ENCODE measurements at places on chromosomes 3 and 15. TPM values are rescaled to one million over a fixed set of nuclear protein-coding genes. Genes with fewer than 3 reads are reported as not detected.

DNA sequence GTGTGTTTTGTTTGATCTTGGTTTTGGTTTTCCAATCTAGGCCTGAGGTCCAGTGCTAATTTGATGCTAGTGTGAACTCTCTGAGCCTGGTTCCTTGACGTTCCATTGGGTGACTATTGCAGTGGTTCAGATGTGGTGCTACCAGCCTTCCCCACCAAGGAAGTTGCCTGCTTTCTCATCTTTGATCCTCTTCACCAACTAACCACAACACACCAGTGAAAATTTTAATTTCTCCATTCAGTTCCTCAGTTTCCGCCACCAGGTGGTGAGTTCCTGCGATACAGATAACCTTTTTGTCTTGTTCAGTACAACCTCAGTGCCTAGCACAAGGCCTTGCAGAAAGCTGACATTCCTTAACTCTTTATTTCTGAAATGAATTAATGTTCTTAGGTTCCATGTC lies 337.4 kb upstream of the TPRG1 start:
- peak; percentile 44 for DNase-seq

GRCh38 chr3:194941360-194941955 lies 255.8 kb downstream of the FAM43A start:
- DNase-seq: no peak

DNA sequence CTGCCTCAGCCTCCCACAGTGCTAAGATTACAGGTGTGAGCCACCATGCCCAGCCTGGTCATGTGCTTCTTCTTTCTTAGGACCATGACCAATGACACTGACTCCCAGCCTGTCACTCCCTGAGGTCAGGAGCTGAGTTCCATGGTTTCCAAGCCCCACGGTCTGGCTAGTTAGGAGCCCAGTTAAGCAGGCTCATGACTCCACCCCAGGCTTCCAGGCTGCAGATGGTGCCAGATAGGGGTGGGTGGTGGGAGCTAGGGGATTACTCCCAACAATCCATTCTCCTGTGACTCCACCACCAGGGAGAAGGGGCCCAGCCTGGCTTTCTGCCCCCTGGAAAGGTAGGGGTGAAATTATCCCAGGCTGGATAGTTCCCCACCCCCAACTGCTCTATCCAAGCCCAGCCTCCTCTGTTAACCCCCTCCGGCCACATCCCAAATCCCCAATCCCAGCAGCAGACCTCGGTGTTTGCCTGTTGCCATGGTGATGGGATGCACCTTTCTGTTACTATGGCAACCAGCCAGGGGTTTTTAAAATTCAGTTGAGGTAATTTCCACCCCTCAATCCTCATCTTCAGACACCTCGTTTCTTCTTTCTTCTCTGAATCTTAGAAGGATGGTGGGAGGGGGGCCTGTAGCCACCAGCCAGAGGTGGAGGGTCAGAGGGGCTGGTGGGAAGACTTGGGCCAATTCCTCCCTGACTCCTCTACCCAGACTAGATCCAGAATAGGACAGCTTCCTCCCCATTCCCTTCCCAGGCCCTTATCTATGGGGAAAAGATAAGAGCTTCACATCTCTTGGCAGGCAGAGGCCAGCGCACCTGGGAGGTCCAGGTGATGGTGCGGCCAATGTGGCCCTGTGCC lies 22.5 kb upstream of the SEMA3F start:
- DNase-seq: peak; percentile 80

- peak; percentile 45 for DNase-seq
These were observed 25.1 kb downstream of the ETV5 start for GRCh38 chr3:186083746-186084145.

DNA sequence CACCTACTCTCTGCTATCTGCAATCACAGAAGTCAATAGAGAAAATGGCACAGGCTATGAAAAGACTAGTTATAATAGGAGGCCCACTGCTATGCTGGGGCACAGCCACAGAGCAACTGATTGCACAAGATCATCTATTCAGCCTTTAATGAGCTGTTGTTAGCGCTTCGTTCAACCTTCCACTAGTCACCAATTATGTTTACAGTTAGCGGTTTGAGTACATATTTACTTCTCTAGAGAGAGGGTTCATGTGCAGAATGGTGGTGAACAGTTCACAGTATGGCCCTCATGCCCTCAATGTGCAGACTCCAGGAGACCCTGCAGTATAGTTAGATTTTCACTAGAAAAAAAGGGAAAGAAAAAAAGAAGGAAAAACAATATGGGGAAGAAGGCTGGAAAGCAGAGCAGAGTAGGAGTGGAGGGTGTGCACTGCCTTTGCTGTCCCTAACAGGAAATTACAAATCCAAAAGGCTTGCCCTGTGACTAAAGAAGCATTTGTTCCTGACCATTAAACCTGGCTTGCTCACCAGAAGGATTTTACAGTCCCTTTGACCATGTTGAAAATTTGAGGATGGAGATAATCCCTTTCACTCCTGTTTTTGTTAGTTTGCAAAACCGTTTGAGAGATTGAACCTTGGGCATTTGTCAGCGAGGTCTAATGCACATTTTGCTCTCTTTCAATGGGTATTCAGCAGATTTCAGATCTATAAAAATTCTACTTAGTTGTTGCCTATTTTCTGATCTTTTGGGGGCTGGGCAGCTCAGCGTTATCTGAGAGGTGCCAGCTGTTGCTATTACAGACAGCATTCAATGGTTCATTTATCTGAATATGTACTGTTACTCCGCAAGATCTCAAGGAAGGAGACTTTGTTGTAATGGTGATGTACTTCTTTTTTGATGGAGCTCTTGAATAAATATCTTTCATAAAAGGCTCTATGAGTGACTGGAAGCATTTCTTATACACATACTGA lies 296.1 kb downstream of the LSAMP start:
- no peak for DNase-seq

GRCh38 chr3:65939801-65940246 lies 98.9 kb downstream of the MAGI1 start:
- no peak for DNase-seq

GRCh38 chr15:25862472-25863110 lies 536 bp downstream of the ATP10A start:
- peak; percentile 57 for DNase-seq

The MYEF2 gene
- total RNA-seq: 60.7 TPM

DNA sequence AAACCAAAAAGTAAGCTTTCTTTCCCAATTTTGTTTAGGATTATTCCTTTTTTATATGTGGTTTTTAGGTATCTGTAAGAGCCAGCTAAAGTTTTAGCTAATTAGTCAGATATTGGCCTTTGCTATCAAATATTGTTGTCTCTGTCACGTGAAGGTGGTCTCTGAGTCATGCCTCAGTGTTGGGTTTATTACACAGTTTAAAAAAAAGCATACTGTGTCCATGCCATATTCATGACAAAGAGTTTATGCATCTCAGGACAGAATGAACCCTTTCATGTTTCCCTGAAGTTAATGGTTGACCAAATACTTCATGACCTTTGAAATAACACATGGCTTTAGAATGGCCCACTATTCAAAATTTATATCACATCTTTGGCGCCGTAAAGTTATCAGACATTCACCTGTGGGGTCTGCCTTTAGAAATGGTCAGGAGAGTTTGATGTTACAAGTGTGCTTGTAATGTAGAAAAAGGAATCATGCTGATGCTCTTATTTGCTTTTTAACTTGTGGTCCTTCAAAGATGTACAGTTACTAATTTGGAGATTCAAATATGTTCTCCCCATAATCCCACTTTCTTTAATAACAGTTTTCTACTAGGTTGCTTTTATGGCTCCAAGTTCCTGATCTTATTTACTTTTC lies 101.5 kb downstream of the MYRIP start:
- DNase-seq: no peak

The EIF2A gene
- 153 TPM for total RNA-seq

GRCh38 chr3:15051531-15051930 lies 13.6 kb downstream of the MRPS25 start:
- peak; percentile 86 for DNase-seq

DNA sequence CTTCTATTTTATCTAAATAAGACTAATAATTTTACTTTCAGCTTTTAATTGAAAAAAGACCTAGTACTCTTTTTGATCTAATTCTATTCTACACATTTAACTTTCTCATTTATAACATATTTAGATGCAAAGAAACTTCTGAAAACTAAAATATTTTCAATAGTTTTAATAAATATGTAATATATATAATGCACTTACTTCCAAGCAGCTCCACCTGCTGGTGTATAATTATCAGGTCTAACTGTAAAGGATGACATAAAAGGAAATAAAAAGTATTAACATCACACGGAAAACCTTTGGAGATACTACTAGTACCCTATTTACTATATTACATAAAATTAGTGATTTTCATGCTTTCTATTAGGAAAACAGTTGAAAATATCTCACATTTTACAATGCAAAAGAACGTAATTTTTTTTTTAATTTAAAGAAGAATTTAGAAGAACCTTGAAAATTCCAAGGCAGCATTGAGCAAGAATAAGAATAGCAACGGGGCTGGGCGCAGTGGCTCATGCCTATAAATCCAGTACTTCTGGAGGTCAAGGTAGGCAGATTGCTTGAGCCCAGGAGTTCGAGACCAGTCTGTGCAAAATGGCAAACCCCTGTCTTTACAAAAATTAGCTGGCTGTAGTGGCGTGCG lies 10.2 kb downstream of the PLSCR5 start:
- DNase-seq: peak; percentile 24

DNA sequence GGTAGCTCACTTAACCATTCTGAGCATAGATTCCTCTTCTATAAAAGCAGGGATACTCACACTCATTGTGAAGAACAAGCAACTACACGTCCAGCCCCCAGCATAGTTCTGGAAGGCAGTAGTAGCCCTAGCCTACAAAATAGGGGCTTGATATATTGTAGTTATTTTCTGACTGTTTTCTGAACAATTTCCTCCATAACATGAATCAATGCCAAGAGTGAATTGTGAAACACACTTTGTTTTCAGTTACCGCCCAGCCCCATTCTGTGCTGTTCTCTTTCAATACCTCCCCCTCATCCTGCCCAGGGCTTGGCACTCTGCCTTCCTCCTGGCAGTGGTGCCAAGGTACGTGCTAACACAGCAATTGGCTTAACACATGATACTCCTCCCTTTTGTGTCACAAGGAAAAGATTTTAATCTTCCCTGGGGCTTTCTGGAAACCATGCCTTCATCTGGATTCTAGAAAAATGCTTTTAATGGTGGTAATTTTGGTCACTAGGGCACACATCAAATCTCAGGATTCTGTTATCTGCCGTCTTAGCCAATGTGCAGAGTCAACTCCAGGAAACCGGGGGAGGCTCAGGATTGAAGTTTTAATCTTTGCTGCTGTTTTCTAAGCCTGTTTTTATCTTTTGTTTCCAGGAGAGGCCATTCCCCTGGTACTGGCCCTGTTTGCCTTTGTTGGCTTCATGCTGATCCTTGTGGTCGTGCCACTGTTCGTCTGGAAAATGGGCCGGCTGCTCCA lies 37.2 kb downstream of the IL20RB start:
- no peak for DNase-seq

All from GM23338 (cell line).